ENCODE measurements at places on chromosomes 11 and 22. TPM values are rescaled to one million over a fixed set of nuclear protein-coding genes. Genes with fewer than 3 reads are reported as not detected.

DNA sequence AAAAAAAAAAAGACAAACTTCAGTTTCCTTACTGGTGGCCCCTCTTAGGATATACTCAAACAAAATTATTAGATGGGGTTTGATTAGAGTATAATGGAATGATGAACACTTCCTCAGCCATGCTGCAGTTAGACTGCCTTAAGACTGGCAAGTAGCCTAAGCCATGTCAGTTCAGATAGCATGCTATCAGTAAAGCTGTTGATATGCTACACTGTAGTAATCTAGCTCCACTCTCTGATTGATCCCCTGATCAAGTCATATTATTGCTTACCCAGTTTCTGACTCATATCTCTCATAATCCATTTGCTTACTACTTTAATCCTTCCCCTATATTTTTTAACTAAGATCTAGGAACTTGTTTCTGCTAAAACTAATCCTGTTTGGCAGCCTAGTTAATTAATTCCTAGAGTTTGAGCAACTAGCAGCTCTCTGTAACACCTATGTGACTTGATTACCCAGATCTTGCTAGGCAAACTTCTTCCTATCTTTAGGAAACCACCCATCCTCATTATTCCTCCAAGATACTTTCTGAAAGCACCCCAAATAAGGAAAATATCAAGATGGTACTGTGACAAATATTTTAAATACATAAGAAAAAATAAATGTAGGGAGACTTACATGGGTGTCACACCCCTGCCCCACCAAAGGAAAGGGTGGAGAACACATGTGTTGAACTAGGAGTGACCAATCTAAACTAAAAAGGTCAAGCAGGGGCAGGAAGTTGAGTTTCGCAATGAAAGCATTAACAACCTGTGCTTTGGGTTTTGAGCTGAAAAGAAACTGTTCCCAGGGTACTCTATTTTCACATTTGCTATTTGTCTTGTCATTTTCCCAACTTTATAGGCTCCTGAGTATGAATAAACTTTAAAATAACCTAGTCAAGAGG is 43.2 kb downstream of the PIK3C2A start:
- no peak for DNase-seq

DNA sequence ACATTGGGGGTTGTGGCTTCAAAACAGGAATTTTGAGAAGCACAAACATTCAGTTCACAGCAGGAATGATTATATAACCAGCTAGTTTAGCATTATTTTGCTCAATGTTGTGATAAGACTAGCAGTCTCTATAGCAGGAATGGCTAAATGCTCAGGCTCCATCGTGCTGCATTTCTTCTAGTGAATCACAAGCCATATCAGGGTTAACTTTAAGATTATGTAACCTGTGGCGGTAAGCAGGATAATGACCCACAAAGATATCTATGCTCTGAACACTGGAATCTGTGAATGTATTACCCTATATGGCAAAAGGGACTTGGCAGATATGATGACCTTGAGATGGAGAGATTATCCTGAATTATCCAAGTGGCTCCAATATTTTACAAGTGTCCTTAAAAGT is 14.8 kb downstream of the FSHB start:
- DNase-seq, result no peak

DNA sequence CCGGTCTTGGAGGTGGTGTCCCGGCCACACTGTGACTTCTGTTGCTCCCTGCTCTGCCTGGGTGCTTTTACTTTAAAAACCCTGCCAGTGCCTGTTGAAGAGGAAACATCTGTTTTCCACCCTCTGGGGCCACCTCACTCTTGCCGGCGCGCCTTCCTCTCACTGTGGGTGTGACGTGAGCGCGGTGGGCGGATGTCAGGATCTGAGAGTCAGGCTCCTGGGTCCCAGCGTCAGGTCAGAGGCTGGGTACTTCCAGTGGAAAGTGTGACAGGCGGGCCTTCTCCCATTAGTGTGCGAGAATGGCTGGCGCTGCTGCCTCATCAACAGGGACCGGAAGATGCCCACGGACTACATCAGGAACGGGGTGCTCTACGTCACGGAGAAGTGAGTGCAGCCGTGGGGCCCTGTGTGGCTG is 54.2 kb downstream of the GRAMD4 start:
- DNase-seq, result no peak

- DNase-seq, result no peak
Measured at GRCh38 chr11:90556026-90556425, 333.2 kb upstream of the CHORDC1 start.

- DNase-seq, result no peak
Measured at GRCh38 chr11:116980136-116980793, 118.0 kb downstream of the SIK3 start.

GRCh38 chr22:19044381-19044780 is 77.8 kb downstream of the DGCR2 start:
- DNase-seq, result no peak

DNA sequence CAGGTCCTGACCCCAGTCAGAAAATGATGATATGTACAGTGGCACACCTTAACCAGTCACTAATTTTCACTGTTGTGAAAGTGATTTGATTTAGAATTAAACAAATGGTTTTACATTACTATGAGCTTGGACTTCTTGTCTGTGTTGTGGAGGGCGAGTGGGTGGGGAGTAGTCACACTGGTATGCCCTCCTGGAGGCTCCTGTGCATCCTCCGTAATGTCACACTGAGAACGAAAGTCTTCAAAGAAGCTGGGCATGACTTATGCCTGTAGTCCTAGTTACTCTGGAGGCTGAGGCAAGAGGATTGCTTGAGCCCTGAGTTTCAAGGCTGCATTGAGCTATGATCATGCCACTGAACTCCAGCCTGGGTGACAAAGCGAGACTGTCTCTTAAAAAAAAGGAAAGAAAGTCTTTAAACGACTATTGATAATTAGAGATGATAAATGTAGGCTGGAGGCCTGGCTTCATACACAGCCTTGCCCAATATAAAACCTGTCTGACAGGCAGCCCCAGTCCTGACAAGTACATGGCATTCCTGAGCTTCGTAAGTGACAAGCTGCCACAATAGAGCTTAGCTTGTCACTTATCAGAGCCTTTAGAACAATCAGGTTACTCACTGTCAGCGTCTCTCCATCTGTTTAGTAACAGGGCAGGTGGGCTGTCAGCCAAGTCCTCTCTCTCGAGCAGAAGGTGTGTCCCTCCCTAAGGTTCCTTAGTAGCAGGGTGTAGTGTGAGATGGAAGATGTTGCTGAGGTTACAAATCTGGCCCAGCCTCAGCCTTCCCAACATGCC is 5.0 kb upstream of the LIMK2 start:
- no peak for DNase-seq

DNA sequence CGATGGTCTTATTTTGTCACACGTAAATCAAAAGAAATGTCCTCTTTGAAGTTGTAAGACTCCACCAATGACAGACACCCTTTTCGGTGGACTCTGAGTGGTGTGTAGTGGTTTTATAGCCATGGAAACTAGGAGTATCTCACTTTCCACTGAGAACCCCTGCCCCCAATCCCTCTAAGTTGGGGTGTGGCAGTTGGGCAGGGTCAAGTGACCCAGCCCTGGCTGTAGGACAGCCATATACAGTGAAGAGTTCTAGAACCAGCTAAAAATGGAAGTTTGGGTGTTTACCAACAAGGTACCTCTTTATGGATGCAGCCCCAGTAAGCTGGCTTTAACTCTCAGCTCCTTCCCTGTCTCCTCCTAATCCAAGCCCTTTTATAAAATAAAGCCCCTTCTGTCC is 5.2 kb downstream of the C22orf31 start:
- no peak for DNase-seq

- no peak for DNase-seq
Measured at GRCh38 chr11:14742849-14743559, 99.4 kb downstream of the PDE3B start.

DNA sequence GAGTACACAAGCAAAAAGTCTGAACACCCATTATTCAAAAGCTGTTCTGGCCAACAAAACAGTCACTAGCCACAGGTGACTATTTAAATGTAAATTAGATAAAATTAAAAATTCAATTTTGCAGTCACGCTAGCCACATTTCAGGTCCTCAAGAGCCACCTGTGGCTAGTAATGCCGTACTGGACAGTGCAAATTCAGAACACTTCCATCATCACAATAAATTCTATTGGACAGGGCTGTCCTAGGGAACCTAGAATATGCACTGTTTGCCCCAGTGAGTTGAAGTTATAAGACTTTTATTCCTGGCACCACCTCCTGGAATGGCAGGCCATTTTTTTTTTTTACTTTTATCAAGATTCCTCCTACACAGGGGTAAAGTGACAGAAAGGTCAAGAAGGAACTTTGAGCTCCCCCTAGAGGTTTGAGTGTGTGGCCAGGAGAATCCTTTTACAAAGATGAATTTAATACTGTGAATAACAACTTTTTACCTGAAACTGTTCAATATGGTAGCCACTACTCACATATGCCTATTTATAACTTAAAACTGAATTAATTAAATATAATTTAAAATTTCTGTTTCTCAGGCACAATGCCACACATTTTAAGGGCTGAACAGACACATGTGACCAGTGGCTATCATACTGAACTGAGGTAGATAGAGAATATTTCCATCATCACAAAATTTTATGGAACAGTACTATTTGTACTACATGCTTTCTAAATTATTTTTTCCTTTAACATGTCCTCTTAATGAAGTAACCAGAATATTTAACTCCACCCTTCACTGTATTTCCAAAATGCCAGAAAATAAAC is 6.5 kb downstream of the MSANTD2 start:
- no peak for DNase-seq

The APOC3 gene
- not detected for total RNA-seq

The CABP4 gene
- total RNA-seq, result not detected

The KCNA4 gene
- total RNA-seq, result 1.2 TPM

The CNTF gene
- 4.4 TPM for total RNA-seq

The VWA5A gene
- 6.1 TPM for total RNA-seq
